Vein endothelial cell (primary cell): ENCODE measurements at places on chromosomes 5 and 9. TPM values are rescaled to one million over a fixed set of nuclear protein-coding genes. Genes with fewer than 3 reads are reported as not detected.

GPR151 gene
- total RNA-seq: not detected in 2 replicates

OLFM1 gene
- 0.98 and 1.1 TPM in 2 replicates for total RNA-seq

ARL15 gene
- total RNA-seq: 49.2 and 51.0 TPM in 2 replicates

FOXD4L6 gene
- 0.29 and 0.33 TPM in 2 replicates for total RNA-seq

PCDHGC5 gene
- total RNA-seq: 1.3 and 1.4 TPM in 2 replicates

FAM153A gene
- not detected in 2 replicates for total RNA-seq

PCDHB14 gene
- 0.98 and 1.2 TPM in 2 replicates for total RNA-seq

IL7R gene
- total RNA-seq: 3.6 and 4.3 TPM in 2 replicates

ARHGEF28 gene
- total RNA-seq: 154 TPM in 2 replicates

P4HA2 gene
- 42.8 and 68.3 TPM in 2 replicates for total RNA-seq

OCLN gene
- 7.7 and 11.8 TPM in 2 replicates for total RNA-seq
